Left lung (tissue), 14 donors: ENCODE measurements at places on chromosomes 2 and 18. TPM values are rescaled to one million over a fixed set of nuclear protein-coding genes. Genes with fewer than 3 reads are reported as not detected.

GRCh38 chr2:67437114-67437513 is 40.0 kb downstream of the ETAA1 start:
- DNase-seq: no peak

GRCh38 chr2:10877651-10878111 is 34.1 kb upstream of the KCNF1 start:
- DNase-seq: no peak

The NGEF gene
- total RNA-seq: 0.26 TPM

The BOLL gene
- not detected for total RNA-seq

DNA sequence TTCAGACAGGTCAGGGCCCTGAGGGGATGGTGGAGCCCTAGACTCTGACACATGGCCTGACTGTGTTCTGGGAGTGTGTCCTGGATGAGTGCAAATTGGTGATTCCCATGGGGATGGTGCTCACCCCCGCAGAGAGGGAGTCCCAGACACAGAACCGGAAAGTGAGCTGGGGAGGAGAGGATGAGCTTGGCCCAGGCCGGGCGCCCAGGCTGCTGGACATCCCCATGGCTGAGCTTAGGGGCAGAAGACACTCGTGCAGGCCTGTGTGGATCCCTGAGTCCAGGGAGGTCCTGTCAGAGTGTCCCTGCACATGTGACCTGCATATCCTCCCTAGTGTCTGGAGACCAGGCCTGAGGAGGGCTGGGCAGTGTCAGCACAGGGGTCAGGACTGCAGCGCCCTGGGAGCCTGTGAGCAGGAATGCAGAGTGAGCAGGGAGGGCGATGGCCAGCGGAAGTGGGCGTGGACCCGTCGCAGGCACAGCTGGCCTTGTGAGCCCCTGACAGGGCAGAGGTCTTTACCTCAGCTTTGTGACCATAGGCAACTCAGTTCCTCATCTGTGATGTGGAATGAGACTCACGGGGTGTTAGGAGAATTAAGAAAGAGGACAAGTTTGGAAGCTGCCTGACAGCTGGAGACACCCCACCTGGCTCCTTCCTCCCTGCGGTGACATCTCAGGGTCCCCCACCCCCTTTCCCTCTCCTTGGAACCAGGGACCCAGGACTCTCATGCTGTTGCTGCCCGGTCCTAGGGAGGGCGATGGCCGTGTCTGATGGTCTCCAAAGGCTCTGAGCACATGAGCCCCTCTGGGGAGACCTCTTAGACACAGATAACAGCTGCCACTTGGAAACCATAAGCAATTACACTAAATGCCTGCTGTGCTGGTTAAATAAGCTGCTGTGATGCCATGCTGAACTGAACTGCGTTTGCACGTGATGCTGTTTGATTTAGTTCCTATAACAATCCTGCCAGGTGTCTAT is 62.6 kb upstream of the HS6ST1 start:
- DNase-seq: no peak

The SF3B6 gene
- total RNA-seq: 69.0 TPM

DNA sequence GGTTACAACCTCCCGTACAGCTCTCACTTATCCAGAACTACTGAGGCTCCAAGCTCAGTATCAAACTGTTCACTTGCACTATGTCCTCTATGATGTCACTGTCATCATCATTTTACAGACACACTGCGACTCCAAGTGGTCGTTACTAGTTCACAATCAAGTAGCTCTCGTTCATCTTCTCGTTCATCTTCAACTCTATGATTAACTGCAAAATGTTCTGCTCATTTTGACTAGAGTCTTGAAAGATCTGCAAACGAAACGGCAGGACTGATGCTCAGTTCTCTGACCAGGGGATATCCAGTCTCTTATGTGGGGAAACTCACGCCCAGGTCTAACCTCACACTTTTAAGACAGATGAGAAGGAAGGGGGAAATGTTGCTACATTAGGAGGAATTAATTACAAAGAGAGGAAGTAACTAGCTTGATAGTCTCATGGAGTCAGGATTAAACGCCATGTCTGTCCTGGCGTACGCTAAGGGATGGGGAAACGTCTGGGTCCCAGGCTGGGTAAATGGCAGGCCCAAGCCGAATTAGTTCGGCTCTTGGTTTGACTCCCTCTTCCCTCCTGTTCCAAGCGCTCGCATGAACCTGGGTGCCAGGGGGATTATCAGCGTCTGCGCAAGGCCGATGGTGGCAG is 794 bp upstream of the CHCHD5 start:
- peak; percentile 16 for DNase-seq

GRCh38 chr18:79720359-79720733 is 40.7 kb downstream of the CTDP1 start:
- no peak for DNase-seq

The VAPA gene
- 197 TPM for total RNA-seq

DNA sequence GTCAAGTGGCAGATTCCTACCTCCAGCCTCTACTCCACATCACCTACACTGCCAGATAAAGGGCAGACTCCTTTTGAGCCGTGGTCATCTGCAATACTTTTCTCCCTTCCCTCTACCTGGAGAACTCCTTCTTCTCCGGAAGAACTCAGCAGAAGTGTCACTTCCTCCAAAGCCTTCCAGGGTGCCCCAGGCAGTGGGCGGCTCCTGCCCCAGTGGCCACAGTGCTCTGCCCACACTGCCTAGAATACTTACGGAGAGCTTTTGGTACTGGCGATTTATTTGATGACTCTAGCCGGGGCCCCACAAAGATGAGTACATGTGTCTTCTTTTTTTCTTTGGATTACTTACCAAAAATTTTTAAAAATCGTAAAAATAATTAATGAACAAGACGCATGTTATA is 39.7 kb downstream of the FOSL2 start:
- no peak for DNase-seq

The POTEI gene
- not detected for total RNA-seq

- no peak for DNase-seq
Measured at GRCh38 chr2:200264631-200265030, 41.9 kb upstream of the SPATS2L start.

DNA sequence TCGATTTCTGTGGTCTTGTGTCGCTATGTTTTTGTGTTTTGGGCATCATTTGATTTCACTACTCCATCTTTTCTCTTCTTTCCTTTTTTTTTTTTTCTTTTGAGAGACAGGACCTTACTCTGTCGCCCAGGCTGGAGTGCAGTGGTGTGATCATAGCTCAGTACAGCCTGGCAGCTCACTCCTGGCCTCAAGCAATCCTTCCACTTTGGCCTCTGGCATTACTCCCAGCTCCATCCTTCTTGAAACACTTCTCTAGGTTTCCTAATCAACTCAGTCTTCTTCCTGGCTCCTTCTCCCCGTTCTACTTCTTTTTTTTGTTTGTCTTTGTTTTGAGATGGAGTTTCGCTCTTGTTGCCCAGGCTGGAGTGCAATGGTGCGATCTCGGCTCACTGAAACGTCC is 26.5 kb downstream of the TCF23 start:
- DNase-seq: no peak

DNA sequence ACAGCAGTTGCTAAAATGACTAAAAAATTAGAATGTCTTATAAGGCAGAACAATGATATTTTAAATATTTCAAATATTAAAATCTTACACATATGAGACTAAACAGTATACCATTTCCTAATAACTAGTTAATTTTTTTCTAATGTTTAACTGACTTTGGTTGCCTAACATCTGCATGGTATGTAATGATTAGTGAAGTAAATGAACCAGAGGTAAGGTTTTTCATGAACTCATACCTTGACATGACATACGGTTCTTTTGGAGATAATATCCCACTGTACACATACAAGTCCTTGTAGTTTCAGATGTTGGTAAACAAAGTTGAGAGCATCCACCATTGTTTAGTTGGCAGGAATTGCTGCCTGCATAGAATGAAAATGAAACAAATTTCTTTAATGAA is 1360.2 kb downstream of the LRP1B start:
- DNase-seq: no peak

- no peak for DNase-seq
Measured at GRCh38 chr2:68663371-68664156, 20.2 kb downstream of the PROKR1 start.

- DNase-seq: no peak
Measured at GRCh38 chr2:70141902-70142589, 48.8 kb downstream of the C2orf42 start.

DNA sequence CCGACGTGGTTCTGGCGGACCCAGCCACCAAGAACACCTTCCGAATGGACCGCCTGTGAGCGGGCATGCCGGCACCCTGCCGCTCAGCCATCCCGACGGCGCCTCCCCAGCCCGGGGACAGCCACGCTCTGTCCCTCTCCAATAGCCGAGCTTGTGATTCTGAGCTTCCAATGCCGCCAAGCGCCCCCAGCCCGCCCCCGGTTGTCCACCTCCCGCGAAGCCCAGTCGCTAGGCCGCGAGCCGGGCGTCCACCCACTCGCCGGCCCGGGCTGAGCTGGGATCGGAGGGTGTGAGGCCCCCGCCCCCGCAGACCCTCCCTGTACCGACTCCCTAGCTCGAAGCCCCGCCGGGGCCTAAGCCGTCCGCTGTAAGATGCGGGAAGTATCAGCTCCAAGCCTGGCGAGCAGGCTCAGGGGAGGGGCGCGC is 1195.1 kb upstream of the CHAC2 start:
- no peak for DNase-seq

The HOXD13 gene
- not detected for total RNA-seq

- DNase-seq: no peak
Measured at GRCh38 chr2:147542351-147542750, 302.5 kb upstream of the ACVR2A start.

- no peak for DNase-seq
Measured at GRCh38 chr2:190572246-190572645, 37.7 kb upstream of the NEMP2 start.

GRCh38 chr2:236512267-236512666 is 57.4 kb upstream of the ACKR3 start:
- no peak for DNase-seq

DNA sequence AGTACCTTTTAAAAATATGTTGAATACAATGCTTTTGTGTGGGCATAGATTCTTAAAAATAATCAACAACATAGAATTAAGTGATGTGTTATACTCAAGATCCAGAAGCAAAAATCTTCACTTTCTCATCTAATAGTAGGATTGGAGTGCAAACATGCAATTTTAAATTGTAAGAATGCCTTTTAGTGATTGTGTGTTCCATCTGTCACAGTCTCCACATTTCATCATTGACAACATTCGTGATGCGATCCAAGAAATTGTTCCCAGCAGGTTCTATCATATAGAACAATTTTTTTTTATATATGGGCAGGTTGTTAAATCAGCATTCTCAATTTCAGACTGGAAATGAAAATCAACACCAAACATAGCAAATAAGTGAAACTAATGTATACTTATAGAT is 1671.8 kb upstream of the SLC39A10 start:
- no peak for DNase-seq

The XIRP2 gene
- 0.23 TPM for total RNA-seq

- peak; percentile 46 for DNase-seq
Measured at GRCh38 chr2:86211033-86211795, 12.0 kb downstream of the MRPL35 start.

DNA sequence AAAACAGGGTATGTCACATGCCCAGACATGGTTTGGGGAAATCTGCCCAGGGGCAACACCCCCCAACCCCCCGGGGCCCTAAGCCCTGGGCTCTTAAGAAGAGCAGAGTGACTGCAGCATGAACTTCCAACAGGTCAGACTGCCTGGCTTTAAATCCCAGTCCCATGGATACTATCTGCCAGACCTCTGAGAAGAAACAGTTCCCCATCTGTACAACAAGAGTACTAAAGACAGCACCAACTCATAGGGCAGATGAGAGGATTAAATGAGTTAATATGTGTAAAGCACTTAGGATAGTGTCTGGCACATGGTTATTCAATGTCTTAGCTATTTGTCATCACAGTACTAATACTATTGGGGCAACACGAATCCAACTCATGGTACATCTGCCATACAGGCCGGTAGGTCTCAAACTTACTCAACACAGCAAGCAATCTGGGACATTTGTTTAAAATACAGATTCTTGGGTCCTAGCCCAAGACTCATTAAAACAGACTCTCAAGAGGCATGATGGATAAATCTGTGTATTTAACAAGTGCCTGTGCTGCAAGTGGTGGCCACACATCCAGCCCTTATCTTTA is 23.4 kb downstream of the CDH2 start:
- no peak for DNase-seq

DNA sequence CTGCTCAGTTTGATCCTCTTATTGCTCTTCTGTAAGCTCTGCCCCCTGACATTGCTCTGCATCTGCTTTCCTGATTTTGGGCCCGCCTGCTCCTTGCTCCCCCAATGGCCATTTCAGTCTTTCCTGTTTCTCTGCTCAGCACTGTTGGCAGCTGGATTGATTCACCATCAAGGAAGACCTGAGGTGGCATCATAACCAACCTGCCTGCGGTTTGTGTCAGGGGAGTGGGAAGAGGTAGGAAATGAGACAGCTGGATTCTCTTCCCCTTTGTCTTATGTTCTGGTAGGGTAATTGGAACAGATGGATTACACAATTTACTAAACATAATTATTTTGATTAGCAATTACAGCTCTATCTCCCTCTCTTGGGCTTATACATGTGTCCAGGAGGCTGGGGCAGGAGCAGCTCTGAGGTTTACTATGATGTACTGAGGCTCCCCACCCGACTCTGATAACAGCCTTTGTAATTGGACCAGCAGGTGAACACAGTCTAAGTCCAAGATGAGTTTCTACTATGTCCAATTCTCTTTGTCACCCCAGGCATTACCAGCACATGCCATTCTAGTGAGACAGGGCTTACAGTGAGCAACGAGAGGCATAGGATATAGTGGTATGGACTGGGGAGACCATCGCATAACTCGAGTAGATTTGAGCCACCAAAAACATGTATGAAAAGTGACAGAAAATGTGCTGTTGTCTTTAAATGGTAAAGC is 151.8 kb upstream of the MMADHC start:
- DNase-seq: no peak

DNA sequence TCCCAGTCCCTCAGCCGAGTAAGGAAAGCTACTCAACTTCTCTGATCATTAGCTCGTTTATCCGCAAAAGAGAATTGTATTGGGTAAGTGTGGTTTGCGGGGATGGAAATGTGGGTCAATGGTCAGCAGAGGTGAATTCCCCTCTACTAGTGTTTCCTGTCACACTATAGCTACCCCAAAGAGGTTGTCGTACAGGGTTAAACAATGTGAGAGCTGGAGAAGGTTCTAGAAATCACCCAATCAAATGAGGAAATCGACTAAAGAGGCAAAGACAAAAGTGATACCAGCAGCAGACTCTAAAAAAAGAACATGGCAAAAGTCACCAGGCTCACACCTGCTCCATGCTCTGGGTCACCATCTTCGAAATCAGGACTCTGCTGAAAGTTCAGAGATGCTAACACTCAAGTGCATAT is 144.7 kb upstream of the ITGA4 start:
- no peak for DNase-seq
